ENCODE measurements at places on chromosomes 3 and 15.

DNA sequence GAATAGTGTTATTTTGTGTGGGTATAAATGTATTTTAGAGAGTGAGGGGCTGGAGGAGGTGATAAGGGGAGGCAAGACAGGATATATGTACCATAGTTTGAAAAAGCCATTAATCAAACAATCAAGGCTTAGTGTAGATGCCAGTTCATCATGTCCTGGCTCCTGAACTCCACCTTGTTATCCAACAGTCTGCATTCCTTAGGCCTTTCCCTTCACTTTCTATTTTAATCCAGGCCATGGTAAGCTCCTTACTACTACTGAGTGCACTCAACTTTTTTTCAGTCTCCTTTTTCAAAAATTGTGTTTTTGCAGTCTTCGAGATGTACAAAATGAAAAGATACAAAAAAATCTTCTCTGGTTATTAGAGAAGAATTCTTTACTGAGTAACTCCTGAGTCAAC, 700.5 kb upstream of the NAALADL2 start:
- no peak for DNase-seq

- DNase-seq: no peak
Observed at GRCh38 chr15:66136948-66137347, 116.6 kb downstream of the MEGF11 start.

DNA sequence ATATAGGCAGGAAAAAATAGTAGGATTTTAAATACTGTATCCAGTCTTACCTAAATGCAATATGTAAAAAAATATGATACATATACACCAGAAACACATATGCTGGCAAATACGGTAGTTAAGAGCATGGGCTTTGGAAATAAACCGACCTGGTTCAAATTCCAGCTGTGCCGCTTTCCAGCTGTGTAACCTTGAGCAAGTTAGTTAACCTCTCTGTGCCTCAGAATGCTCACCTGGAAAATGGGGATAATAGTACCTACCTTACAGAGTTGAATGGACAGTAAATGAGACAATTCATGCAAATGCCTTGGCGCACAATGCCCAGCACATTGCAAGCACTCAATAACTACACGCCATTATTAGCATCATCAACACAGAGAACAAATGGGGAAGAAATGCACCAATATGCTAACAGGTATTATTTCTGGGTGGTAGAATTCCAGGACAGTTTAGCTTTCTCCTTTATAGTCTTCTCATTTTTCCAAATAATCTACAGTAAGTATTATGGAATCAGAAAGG, 50.6 kb downstream of the SUMF1 start:
- no peak for DNase-seq

GRCh38 chr3:132564070-132564465, 33.0 kb upstream of the ACKR4 start:
- no peak for DNase-seq

DNA sequence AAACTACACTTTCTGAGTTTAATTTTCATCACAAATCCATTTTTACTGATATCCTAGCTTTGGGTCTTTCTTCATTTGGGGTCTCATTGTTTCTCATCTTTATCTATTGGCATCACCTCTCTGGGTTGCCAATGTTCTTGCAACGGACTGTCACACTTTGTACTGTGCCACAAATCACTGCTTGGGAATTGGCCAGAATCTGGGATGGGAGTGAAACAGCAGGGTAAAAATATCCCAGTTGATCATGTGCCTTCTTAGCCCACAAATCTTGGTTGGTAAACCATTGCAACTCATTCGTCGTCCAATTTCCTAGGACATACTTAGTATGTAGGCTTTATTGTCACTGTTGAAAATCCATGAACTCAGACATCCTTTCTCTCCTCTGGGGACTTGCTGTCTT, 698.5 kb downstream of the OTOL1 start:
- no peak for DNase-seq

DNA sequence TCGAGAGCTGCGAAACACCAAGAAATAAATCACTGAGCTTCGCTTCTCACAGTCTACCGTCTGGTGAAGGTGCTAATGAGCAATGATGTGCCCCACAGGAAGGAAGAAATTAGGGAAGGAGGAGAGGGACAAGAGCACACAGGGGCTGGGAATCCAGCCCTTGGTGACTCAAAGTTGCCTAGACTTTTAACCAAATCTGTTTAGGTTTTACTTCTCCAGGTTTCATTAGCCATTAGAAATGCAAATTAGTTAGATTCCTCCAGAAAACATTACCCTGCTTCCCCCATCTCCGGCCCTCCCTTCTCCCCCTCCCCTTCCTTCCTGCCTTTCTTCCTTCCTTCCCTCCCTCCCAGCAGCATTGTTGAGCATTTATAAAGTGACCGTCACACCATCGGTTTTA, 59.3 kb upstream of the UBE2E1 start:
- DNase-seq: no peak

- DNase-seq: no peak
Observed at GRCh38 chr15:59276225-59277178, 69.9 kb downstream of the LDHAL6B start.

- DNase-seq: no peak
Observed at GRCh38 chr3:48428088-48428571, 1.8 kb downstream of the PLXNB1 start.

- no peak for DNase-seq
Observed at GRCh38 chr3:186097317-186097662, 11.6 kb downstream of the ETV5 start.

- no peak for DNase-seq
Observed at GRCh38 chr15:33894193-33894592, 74.1 kb upstream of the CHRM5 start.

DNA sequence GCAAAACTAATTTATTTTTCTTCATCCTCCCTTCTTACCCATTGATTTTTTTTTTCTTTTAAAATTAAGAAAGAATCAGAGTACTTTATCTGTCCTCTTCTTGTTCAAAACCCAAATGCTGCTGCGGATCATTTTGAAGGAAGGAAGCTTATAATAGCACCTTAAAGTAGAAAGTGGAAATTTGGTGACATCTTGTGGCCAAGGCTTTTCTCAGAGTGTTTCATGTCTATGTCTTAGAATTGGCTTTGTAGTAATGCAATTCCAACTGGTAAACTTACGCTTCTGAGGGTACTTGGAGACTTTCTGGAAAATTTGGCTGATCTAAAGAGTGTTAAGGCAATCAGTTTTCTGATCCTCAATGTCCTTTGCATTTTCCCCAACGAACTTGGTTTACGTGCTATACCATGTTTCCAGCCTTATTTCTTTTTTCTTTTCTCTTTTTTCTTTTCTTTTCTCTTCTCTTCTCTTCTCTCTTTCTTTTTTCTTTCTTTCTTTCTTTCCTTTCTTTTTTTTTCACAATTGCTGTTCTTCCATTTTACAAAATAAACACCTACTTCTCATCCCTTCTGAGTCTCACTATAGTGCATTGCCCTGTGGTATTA, 30.7 kb downstream of the C3orf38 start:
- no peak for DNase-seq

- DNase-seq: no peak
Observed at GRCh38 chr15:43998607-43999006, 171.8 kb downstream of the WDR76 start.

DNA sequence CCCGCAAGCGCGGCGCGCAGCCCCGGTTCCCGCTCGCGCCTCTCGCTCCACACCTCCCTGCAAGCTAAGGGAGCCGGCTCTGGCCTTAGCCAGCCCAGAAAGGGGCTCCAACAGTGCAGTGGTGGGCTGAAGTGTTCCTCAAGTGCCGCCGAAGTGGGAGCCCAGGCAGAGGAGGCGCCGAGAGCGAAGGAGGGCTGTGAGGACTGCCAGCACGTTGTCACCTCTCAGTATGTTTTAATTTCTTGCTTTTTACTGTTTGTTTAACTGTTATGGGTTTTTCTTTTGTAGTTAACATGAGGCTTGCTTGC, 1525.7 kb downstream of the SI start:
- no peak for DNase-seq

- DNase-seq: no peak
Observed at GRCh38 chr15:35549567-35549966, 3.6 kb upstream of the DPH6 start.

DNA sequence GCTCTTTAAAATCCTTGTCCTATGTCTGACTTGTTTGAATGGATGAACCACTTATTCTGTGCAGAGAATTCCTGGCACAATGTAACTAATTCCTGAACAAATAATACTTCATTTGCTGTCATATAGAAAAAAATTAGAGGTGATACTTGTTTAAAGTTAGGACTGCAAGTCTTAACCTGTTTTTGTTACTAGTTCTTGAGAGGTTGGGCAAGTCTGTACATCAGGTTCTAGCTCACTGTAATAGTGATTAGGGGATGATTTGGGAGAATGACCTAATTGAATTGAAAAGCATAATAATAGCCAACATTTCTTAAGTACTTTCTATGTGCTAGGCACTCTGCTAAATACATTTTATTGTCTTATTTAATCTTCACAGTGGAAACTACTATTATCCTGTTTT, 49.3 kb downstream of the GMPS start:
- DNase-seq: no peak

GRCh38 chr3:123683505-123684154, 98.8 kb upstream of the HACD2 start:
- DNase-seq: no peak

DNA sequence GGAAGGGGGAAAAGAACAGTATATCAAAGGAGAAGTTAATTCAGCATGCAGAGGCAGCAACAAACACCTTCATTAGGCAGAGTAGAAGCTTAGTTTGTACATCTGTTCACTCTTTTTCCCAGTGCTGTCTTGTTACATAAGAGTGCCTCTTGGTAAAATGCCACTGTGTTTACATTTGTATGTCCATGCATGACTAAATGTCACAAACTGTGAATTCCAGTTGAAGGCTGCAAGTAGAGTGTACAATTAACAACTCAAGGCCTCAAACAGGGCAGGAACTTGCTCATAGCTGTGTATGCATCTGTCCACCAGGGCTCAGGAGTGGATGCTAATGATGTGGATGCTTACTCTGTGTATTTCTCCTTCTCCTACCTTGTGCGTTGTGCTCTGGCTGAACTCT, 214.2 kb upstream of the TPM1 start:
- no peak for DNase-seq

GRCh38 chr3:10339376-10339955, 18.6 kb upstream of the SEC13 start:
- no peak for DNase-seq

- DNase-seq: no peak
Observed at GRCh38 chr3:119967353-119968006, 126.8 kb downstream of the GSK3B start.

GRCh38 chr15:48250640-48251076, 44.6 kb downstream of the SLC12A1 start:
- no peak for DNase-seq

DNA sequence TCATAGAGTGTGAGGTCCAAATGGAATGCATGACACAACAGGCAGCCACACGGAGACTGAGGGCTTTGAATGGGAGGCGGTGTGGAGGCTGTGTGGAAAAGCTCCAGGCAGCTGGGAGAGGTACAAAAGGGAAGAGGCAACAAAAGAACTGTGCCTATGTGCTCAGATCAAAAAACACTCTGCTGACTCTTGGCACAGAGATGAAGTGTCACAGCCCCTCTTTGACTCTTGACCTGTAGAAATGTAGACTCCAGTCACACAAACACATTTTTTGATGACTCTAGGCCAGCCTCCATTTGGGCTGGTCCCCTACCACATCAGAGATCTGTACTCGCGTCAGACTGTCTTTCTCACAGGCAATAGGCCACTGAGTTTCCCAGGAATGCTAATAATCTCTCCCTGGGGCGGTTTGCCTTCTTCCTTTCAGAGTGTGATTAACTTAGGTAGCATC, 456.0 kb downstream of the TUSC7 start:
- DNase-seq: no peak

- no peak for DNase-seq
Observed at GRCh38 chr3:47440131-47440530, 35.6 kb downstream of the SCAP start.

DNA sequence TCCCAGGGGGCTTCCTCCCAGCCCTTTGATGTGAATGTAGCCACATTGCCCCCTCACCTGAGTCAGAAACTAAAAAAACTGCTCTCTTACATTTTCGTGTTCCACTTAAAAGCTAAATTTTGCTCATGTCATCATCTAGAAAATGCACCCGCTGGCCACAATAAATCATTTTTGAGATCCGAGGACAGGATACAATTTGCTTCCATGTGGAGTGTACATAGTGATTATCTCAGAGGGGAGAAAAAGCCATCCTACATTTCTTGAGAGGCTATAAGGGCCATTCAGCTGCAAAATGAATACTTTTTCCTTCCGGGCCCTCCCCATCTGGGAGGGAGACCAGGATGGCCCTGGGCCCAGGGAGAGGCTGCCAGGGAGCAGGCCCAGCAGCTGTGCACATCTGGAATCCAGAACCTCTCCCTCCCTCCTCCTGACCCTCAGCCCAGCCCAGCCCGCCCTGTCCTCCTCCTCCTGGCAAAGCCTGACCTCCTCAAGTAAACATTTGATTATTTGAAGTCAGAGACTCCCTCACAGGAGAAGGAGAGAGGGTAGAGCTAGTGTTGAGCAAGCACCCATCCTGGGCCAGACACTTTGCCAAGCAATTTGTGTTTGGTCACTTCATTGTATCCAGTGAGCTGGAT, 59.1 kb downstream of the CORO2B start:
- DNase-seq: no peak

GRCh38 chr3:17333446-17333845, 409.0 kb downstream of the TBC1D5 start:
- no peak for DNase-seq

DNA sequence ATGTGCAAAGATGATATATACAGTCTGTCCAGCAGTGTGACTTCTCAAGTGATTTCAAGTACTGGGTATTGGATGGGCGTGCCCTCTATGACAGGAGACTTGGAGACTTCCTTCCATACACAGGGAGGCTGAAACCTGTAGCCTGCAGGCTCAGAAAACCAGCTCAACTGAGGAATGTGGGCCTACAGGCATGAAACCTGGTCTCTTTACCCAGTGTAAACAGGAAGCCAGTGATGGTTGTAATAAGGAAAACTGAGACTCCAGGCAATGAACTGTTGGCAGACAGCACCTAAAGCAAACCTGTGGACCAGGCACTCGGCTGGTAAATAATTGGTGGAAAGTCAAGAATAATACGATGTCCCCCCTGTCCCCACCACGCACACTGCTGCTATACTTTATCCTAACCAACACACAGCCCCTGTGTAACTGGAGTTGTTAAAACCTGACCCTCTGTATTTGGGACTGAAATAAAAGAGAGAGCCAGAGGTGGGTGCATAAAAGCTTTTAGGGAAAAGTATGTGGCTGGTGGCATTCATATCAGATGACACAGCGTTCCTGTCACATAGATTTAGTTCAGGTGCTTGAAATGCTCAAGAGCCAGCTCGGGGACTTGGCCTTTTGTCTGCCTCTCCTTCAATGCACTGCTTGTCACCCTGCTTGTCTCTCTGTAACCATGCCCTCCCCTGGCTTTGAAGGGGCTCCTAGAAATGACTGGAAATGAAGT, 144.7 kb downstream of the TPRG1 start:
- no peak for DNase-seq

DNA sequence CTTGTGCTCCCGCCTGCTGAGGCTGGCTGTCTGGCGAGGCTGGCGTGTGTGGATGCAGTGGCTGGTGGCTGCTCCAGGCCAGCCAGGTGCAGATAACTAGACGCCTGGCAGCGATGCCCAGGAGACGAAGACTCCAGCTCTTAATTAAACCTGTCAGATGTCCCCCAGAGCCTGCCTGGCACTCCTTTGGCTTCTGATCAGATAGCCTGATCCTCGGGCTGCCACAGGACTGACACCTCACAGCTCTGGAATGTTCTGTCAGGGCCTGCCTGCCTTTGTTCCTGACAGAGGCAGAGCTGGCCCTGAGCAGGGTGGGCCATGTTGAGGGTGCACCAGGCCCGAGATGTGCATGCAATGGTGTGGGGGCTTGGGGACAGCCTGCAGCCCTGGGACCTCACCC, 36.5 kb downstream of the PLXNA1 start:
- no peak for DNase-seq
